Foreskin fibroblast (primary cell): ENCODE measurements at places on chromosomes 5 and 9.
A peak's percentile ranks its signal among the peaks of the same experiment; 100 is the strongest.

DNA sequence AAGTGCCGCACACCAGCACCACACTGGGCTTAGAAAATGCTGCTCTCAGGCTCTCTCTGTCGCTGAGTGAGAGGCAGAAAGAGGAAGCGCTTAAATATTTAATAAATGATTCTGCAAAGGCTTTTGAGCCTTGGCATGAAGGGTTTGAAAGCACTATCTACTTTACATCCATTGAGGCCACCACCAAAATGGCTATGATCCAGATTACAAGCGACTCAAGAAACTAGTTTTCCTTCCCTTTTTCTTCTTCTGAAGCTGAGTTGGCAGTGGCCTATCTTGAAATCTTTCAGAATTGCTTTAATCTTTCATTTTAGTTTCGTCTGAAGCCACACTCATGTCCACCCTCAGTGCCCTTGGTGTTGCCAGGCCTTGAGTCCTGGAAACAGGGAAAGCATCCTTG lies 59.5 kb downstream of the EBF1 start:
- no peak for DNase-seq

- DNase-seq, result peak; percentile 34
These were observed 219.2 kb downstream of the AGTPBP1 start for GRCh38 chr9:85522459-85523092.

DNA sequence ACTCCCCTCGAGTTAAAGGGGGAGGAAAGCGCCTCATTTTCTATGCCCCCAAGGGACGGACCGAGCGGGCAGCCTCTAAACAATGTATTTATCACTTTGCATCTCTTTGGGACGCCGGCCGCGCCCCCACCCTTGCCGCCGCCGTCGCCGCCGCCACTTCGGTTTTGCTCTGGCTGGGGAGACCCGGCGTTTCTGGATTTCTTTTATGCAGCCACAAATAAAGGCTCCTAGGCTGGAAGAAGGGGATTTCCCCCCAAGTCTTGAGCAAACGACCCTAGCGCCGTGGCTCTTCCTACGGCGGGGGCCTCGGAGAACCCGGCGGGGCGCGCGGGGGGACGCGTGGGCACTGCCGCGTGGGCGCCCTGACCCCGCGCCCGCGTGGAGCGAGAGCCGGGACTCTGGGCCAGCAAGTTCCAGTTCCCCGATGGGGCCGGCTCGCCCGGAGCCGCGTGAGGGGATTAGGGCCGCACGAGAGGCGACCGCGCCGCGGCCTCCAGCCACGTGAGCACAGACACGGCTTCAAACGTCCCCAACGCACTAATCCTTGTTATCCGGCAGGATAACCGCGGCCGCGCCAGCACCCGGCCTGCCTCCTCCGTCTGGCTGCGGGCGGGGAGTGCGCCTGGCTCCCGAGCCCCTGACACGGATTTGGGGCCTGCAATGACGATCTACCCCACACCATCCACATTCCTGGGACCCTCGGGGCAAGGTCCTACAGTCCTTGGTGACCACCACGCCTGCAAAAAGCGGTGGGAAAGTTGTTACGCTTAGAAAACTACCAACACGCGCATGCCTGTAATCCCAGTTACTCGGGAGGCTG lies 7.9 kb upstream of the NEUROG1 start:
- peak; percentile 43 for DNase-seq

GRCh38 chr9:102445181-102445747 lies 549.9 kb upstream of the CYLC2 start:
- no peak for DNase-seq

DNA sequence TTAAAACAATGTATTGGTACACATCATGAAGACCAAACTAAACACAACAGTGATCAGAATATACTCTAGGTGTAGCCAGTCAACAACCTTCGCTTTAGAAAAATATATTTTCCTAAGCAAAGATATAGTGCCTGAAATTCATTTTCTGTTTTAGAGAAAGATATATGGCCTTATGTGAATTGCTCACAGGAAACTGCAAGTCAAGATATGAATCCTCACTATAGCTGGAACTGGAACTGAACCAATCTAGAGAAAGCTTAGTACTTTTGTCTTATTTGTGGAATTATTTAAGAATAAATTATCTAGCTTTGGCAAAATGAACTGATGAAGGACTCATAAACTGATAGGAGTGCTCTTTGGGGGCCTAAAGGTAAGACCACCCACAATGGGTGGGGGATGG lies 27.3 kb downstream of the GZMK start:
- no peak for DNase-seq
